Lung (tissue), 17 donors: ENCODE measurements at places on chromosomes 2 and 18. TPM values are rescaled to one million over a fixed set of nuclear protein-coding genes. Genes with fewer than 3 reads are reported as not detected.

GRCh38 chr2:212078103-212078502, 460.5 kb downstream of the ERBB4 start:
- DNase-seq, result no peak

- peak; percentile 33 for DNase-seq
Measured at GRCh38 chr2:45329045-45329677, 281.9 kb downstream of the SRBD1 start.

- DNase-seq, result peak; percentile 79
Measured at GRCh38 chr18:35143622-35144596, 96.9 kb upstream of the ZNF397 start.

GRCh38 chr18:54013452-54013851, 211.0 kb downstream of the MBD2 start:
- no peak for DNase-seq

GRCh38 chr18:54532222-54532621, 58.8 kb upstream of the DYNAP start:
- DNase-seq, result no peak

- DNase-seq, result no peak
Measured at GRCh38 chr2:86608832-86609410, 14.7 kb downstream of the RNF103 start.

DNA sequence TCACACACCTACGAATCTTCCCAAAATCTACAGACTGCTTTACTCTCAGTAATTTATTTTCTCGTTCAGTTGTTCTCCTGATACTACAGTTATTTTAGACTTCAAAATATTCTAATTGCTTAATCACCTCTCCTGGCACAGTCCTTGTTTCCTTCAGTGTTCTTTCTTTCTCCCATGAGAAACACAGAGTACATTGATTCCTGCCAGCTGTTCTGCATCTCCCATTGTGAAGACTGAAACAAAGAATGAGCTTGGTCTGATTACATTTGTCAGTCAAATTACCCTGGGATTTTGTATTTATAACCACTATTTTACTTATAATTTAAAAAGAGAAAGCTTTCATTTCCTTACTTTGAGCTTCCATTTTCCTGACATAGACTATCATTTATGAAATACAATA, 63.9 kb upstream of the TANK start:
- no peak for DNase-seq

Gene SERPINB12
- total RNA-seq, result not detected

Gene SPP2
- not detected for total RNA-seq

Gene MAP2
- total RNA-seq, result 10.6 TPM

Gene INHA
- total RNA-seq, result 0.58 TPM

GRCh38 chr2:237433920-237434676, 20.1 kb upstream of the COL6A3 start:
- no peak for DNase-seq

GRCh38 chr2:68196120-68196716, 38.5 kb downstream of the PNO1 start:
- DNase-seq, result no peak

DNA sequence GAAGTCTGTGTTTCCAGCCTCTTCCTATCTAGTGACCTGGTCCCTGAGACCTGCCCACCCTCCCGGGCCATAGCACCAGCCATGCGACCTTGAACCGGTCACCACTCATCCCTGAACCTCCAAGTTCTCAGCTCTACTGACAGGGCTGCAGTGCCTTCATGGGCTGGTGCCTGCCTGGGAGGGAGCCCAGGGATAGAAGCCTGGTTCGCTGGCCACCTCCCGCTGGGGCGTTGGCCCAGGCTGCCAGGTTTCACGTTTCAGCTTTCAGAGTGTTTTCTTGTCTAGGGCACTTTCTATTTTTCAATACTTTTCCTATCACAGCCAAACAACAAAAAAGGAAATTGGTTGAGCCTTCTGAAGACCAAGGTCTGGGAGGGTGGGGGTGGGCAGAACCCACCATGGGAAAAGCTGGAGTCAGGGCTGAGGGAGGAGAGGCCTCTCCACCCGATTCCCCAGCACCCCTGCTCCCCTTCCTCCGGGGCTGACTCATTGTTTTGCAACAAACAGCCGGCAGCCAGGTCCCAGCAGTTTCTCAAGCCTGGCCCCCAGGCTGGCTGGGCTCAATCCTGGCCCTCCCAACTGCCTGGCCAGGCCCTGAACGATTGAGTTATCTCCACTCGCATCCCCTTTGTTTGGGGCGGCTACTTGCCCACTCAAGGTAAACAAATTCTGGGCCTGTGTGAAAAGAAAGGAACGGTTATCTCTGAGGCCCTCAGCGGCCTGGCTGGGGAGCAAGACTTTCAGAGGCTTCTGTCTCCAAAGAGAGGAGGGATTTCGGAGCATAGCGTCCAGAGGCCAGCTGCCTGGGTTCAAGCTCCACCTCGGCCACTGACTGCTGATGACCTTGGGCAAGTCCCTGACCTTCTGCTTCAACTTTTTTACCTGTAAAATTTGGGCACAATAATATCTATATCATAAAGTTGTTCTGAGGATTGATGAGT, 47.5 kb downstream of the ZFP36L2 start:
- DNase-seq, result peak; percentile 86

Gene RAB6C
- not detected for total RNA-seq

DNA sequence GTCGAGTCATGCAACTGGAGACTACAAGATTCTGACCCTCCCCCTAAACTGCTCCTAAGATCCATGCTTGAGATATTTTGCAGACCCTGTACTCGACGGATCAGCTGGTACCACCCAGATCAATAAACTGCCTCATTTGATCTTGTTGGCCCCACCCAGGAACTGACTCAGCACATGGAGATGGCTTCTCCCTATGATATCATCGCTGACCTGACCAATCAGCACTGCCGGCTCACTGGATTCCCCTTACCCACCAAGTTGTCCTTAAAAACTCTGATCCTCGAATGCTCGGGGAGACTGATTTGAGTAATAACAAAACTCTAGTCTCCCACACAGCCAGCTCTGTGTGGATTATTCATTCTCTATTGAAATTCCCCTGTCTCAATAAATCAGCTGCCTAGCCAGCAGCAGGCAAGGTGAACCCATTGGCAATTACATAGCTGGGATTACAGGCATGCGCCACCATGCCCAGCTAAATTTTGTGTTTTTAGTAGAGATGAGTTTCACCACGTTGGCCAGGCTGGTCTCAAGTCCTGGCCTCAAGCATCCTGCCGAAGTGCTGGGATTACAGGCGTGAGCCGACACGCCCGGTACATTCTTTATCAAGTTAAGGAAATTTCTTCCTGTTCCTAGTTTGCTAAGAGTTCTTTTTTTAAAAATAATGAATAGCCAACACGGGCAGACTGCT, 43.6 kb downstream of the VPS54 start:
- no peak for DNase-seq

Gene PCARE
- not detected for total RNA-seq

GRCh38 chr2:65275141-65275915, 47.7 kb downstream of the ACTR2 start:
- peak; percentile 32 for DNase-seq

GRCh38 chr18:41989508-41989907, 34.5 kb downstream of the PIK3C3 start:
- DNase-seq, result no peak

Gene DNAJC5G
- total RNA-seq, result not detected

DNA sequence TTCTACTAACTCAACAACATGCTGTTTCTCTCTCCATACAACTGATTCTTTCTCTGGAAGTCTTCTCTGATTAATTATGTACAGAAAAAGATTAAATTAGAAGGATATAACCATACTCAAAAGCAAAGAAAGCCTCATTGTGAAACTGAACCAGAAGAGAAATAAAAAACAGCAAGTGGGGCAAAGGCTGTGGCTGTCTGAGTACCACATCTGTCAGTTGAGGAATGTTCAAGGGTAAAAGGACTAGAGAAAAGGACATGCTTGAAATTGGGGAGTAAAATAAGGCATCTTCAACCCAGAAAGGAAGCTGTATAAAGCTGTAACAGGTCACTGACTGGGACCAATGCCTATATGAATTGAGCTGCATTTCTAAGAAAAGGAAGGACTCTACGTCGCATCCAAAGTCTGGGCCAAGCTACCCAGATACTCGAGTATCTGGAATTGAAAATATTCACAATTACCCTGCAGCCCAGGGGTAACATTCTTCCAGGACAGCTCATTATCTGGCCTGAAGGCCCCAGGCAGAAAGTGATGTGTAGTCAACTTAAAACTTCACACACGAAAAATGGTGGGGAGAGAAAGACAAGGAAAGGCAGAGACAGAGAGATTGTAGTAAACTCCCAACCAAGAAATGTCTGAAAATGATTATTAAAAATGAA, 356.0 kb upstream of the GALNT5 start:
- no peak for DNase-seq

DNA sequence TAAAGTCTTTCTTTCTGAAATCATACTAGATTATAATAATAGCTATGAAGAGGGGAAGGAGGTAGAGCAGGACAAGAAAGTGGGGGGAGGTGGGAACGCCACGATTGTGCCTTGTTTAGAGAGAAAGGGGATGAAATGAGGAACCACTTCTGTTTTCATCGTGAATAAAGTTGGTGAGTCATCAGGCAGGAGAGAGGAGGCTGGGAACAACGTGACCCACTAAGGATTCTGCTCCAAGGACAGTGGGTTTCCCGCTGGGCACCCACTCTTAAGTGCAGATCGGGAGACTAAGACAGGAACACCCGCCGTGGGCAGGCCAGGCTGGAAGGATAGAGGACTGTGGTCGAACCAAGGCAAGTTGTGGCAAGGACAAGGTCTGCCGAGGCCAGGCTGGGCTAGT, 158.2 kb downstream of the L3MBTL4 start:
- no peak for DNase-seq

- no peak for DNase-seq
Measured at GRCh38 chr2:30626397-30626796, 179.4 kb downstream of the LCLAT1 start.

DNA sequence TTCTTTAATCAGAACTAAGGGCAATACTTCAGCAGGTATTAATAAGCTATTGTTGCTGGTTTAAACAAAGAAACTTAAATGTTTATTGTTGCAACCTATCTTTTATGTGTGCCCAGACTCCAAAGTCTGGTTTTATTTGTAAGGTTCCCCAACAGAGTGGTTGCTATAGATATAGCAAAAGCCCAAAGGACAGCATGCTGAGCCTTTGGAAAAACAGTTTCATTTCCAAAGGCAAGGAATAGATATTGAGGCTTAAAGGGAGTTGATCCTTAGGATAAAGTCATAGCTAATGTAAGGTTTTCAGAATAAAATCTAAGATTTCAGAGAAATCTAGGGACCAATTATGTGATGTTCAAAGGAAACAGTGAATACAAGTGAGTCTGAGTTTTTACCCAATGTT, 413.2 kb upstream of the SLC14A2 start:
- no peak for DNase-seq

- DNase-seq, result no peak
Measured at GRCh38 chr2:68251855-68252399, 405 bp downstream of the PPP3R1 start.

GRCh38 chr18:49728542-49728941, 84.8 kb downstream of the ACAA2 start:
- DNase-seq, result no peak

GRCh38 chr2:38057651-38058410, 18.1 kb downstream of the CYP1B1 start:
- DNase-seq, result no peak

DNA sequence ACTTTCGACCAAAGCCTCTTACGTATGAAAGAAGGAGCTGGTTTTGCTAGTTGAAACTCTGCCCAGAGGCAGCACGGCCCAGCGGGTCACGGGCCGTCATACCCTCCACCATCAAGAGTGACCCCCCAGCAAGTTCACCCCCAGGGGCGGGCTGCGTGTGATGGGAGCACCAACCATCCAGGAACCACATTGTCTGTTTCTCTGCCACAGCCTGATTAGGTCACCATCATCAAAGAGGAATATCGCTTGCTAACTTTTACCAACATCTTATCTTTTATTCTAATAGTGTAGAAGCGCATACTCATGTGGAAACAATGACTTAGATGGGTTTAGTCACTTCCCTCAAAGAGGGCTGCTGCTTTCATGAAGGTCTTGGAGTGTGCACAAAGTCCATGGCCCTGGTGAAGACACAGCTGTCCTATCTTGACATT, 116.6 kb upstream of the SMIM21 start:
- no peak for DNase-seq

Gene IL18R1
- 35.5 TPM for total RNA-seq

DNA sequence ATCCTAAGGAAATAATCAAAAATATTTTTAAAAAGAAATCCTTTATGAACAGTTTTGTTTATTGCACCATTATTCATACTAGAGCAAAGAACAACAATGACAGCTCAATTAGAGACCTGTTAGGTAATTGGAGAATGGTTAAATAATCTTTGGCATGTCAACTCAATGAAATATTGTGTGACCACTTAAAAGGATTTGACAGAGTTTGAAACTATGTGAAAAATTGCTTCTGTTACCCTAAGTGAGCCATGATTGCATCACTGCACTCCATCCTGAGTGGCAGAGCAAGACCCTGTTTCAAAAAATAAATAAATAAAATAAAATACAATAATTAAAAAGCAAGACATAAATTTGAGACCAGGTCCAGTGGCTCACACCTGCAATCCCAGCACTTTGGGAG, 66.1 kb upstream of the ATP8B1 start:
- DNase-seq, result no peak

Gene KLHL30
- 0.57 TPM for total RNA-seq

GRCh38 chr2:204477358-204477950, 67.8 kb upstream of the PARD3B start:
- DNase-seq, result no peak

DNA sequence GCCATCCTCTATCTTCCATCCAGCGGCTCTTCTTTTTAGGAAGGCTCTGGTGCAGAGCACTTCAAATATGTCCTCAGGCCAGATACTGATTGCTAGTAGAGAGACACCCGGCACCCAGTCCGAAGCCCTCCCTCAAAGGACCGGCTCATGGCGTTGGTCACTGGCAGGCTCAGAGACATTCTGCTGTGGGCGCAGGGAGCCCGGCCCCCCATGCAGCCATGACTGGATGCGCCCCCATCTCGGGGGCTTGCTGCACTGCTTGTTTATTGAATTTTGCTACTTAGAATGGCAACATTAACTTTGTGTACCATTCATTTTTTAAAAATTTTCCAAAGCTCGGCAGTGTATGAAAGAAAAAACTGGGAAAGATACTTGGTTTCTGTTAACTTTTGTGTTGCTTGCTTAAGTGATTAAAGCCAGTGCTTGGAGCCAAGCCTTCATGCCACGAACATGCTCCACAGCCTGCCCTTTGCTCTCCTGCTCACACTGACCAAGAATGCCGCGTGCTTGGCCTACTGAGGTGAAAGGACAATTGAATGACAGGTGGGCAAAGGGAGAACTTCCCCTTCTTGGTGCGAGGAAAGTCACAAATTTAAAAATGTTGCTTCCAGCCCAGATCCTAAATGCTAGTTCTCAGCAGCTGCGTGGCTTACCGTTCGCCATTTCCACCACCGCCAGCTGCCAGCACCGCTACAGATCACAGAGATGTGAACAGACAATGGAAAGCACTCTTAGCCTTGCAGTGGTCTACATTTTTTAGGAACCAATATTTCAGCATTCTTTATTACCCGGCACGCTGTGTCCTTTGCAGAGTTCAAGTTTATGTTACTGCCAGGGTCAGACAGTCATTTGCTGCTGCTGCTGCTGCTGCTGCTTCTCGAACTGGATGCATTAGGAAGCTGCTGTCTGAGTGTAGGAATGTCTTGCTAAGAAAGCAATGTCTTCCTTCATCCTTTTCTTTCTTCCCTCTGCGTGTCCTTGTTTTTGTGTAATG, 76.7 kb downstream of the FAM210A start:
- peak; percentile 48 for DNase-seq
